ENCODE measurements at places on chromosomes 1 and 21.

- DNase-seq = no peak
Measured at GRCh38 chr1:206506405-206507283, 687 bp upstream of the RASSF5 start.

DNA sequence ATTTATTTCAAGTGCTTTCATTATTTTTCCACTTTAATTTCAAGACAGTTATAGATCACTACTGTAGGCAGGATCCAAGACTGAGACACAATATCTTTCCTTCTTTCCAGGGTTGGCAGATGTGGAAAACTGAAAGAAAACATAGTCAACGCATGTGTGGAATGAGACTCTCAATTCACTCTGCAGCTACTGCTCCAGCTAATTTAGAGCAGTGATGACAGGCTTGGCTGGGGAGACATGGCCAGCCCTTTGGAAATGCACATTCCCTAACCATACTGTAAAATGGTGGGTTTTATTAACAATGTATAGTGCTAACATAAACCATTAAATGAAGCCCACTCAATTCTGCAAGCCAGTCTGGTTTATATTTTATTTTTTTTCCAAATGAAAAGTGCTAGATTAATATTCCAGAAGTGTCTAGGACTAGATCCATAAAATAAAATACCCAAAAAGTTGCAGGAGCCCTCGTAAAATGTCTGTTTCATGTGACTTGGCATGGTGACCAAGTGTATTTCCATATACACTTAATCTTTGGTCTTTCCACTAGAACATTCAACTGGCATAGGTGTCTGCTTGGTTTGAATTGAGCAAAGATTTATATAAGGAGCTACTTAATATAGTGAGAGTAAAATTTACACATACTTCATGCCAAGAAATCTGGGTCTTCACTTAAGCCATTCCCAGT lies 32.9 kb downstream of the COL11A1 start:
- no peak for DNase-seq

- peak; percentile 60 for DNase-seq
Measured at GRCh38 chr1:205335692-205336091, 14.1 kb upstream of the NUAK2 start.

DNA sequence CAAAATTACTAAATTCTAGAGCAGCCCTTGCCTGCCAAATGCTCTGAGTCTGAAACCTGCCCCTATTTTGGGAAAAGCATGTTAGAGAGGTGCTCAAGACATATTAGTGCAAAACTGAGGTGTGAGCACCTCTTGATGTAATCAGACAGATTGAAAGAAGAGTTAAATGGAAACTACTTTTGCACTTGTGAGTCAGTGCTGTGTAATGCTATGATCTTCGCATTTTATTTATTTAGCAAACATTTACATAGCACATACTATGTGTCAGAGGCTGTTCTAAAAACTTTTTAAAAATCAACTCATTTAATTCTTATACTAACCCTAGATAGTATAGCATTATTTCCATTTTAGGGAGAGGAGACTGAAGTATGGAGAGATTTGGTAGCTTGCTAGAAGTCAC lies 138.1 kb downstream of the ELAVL4 start:
- peak; percentile 5 for DNase-seq

DNA sequence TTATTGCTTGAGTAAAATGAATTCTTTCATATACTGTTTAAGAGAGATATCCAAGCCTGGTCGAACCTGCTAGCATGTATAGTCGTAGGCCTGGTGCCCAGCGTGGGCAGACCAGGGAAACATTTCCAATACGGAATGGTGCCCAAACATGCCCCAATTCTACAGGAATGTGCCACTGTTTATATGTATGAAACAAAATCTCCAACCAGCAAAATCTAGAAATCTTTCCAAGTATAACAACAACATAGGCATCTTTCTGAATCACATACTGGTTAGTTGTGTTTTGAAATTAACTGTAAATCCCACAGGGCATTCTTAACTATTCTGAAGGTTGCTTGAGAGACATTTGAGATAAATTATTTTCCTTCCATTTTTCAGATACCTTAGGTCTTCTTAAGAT lies 17.0 kb upstream of the ABCD3 start:
- DNase-seq = no peak

DNA sequence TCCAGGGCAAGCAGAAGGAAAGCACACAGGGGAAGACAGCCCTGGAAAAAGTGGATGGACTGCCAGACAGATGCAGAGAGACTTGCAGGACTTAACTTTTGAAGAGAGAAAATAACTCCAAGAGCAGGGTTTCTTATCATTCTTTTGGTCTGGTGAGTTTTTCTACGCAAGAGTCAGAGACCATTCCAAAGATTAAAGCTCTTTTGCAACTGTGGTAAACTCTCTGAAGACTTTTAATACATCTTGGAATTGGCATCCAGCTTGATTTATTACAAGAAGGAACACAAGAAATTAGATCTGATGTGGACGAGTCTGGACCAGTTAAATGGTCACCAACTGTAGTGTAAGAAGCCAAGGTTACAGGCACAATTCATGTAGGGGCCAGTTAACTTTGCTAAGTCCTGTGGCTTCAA lies 153.4 kb downstream of the SIPA1L2 start:
- peak; percentile 81 for DNase-seq

DNA sequence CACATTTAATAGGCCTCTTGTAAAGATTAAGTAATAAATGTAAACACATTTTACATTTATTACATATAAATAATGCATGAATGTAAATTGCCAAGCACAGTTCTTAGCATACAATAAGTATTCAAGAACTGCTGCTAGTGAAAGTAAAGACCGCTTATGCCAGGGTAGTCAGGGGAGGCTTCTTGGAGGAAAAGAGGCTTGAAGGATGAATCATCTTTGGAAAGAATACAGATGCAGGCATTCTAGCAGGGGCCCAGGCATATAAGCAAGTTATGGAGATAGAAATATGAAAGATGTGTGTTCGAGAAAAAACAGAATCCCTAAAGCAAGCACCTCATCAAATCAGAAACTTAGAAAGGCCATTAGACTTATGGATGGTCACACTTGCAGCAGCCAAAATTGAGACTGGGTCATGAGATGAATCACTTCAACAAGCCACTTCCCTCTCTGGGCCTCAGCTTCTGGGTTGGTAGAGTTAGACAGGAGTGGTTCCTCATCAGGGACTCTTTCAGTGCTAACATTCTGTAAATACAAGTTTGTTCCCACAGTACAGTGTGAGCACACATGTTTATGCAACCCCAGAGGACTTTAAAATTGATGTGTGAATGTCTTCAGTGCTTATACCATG lies 79.8 kb upstream of the ROR1 start:
- DNase-seq = peak; percentile 49

DNA sequence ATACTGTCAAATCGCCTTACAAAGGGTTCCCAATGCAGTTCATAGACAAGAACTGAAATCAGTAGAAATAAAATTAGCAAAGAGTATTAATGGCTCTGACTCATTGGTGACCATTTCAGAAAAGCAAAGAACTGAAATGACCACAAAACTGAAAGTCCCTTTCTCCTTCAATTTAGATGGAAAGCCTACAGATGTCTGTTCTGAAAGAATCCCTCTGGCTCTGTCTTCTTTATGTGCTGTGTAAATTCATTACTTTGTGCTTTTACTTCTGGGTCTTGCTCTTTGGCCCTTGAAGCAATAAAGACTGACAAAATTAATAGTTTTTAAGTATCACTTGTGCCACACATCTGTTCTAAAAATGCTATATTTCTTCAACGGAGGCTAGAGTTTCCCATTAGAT lies 62.7 kb upstream of the GPR89A start:
- DNase-seq = no peak
